A673 (cell line): ENCODE measurements at places on chromosomes 3 and 15. TPM values are rescaled to one million over a fixed set of nuclear protein-coding genes. Genes with fewer than 3 reads are reported as not detected.
A peak's percentile ranks its signal among the peaks of the same experiment; 100 is the strongest.

- DNase-seq: no peak
Observed at GRCh38 chr3:5564278-5564666, 376.8 kb downstream of the EDEM1 start.

NANOGP8 gene
- total RNA-seq: not detected in 2 replicates

DNA sequence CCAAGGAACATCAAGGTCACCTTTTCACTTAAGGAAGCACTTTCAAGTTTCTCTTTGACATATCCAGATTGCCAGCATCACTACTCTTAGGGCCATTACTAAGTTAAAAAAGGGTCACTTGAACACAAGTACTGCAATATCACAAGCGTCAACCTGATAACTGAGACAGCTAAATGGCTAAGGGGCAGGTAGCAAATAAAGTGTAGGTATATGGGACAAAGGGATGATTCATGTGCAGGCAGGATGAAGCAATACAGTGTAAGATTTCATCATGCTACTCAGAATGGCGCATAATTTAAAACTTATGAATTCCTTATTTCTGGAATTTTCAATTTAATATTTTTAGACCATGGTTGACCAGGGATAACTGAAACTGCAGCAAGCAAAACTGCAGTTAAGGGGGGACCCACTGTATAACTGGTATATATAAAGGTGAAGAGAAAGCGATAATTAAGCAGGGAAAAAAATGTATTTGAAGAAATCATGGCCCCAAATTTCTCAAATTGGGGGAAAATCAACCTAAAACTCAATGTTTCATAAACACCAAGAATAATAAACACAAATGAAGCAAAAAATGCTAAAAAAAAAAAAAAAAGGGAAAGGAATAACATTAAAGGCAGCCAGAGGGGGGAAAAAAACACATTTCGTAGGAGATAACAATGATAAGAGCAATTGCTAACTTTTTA lies 13.1 kb downstream of the CCR1 start:
- no peak for DNase-seq

DNA sequence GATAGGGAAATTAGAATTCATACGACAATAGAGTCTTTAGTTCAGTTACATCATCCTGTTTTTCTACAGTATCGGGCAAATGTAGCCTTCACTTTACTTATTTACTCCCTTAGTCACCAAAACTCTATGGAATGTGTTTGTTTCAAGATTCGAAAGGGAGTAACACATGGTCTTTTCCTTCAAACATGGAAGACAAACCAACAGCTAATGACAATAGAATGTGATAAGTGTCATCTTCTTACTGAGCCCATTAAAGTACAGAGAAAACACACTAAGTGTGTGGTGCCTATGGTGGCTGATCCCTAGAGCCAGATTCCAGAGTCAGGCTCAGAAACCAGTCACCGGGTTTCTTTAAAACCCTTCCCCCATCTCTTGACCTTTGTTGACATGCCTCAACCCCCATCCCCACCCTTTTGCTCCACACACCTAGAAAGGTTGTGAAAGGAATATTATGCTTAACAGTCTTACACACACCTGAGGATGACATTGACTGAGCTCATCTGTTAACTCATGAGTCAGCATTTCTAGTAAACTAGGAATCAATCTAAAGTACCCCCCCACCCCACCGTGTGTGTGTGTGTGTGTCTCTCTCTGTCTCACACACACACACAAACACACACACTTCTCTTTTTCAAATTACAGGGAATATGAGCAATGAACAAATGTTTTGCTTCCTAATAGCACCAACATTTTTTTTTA lies 549.6 kb upstream of the CCDC54 start:
- no peak for DNase-seq

DNA sequence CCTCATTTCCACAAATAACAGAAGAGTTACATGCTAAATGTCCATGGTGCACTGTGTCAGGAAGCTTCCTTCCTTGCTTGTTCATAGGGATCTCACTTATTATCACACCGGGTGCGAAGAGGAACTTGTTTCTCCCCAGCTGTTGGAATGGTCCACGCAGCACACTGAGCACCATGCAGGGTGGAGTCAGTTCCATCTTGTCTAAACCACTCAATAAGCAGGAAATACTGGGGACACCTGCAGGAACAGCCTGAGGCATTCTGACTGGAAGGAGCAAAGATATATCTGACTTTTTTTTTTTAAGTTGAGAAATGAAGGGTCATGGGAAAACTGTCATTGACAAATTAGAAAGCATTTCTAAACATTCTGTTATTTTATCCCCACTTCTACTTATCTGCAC lies 70.0 kb upstream of the WDR72 start:
- no peak for DNase-seq

MITF gene
- 0.44 and 0.52 TPM in 2 replicates for total RNA-seq

PHC3 gene
- total RNA-seq: 49.2 and 55.4 TPM in 2 replicates

DNA sequence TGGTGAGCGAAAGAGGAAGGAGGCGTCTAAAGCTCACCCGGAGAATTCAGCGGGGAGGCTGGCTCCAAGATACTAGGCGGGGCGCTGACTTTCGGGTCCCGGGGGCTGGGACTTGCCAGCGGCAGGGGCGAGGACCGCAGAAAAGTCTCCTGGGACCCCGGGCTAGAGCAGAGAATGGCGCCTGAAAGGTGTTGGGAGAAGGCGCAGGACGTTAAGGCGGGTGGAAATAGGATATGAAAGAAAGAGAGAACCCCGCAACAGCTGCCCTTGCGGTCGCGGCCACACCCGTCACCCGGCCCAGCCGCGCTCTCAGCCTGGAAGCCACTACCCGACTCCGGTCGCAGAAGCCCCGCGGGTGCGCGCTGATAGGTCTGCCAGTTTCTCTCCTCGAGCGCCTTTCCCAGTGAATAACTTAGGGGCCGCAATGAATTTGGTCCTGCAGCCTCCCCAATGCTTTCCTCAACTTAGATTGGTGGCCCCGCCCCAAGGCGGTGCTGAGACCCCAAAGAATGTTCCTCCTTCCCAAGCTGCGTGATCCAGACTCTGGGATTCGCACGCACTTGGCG lies 604 bp downstream of the LTK start:
- peak; percentile 73 for DNase-seq

DNA sequence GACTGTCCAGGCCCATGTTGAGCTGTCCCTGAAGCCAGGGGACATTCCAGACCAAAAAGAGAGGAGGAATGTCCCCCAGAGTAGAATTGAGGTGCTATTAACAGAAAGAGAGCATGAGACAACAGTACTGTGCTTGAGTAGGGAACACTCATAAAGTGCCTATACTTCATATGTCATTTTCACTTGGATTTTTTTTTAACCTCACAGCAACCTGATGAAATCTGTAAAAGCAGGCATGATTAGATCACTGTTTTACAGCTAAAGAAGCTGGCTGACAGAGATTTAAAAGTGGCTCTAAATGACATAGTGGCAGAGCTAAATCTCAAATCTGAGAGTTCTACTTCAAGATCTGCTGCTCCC lies 18.8 kb downstream of the PODXL2 start:
- no peak for DNase-seq

MAPK6 gene
- total RNA-seq: 50.9 and 56.4 TPM in 2 replicates

GRCh38 chr3:170760174-170760526 lies 109.8 kb downstream of the RPL22L1 start:
- no peak for DNase-seq

TRIM59 gene
- 12.8 and 15.3 TPM in 2 replicates for total RNA-seq

- DNase-seq: no peak
Observed at GRCh38 chr3:195540027-195540426, 3.1 kb downstream of the PPP1R2 start.

GRCh38 chr3:27342267-27342666 lies 26.9 kb downstream of the NEK10 start:
- no peak for DNase-seq

DNA sequence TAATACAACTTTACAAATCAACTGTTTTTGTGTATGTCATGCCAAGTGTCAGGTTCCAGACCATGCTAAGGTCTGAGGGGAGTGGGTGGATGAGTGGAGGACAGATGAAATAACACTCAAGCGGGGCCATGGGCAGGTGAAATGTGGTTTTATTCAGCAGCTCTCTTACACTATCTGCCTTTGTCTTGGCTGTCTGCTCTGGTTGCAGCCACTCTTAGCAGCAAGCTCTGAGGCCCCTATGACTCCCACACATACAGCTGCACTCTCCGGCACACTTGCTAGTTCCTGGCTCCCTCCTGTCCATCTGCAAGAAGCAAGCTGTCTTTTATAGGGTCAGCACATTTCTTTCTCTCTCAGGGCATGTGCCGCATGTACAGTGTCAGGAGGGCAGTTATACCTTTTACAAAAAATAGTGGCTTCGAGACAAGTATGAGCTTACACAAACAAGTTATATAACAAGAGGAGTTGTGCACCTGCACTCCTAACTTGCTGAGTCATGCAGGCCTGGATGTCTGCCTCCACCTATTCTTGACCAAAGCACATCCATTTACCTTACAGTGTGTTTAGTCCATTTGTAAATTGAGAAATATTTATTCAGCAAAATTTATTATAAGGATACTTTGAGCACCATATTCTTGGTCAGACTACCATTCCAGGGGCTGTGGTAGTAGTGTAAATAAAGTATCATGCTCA lies 683.7 kb upstream of the CBLB start:
- DNase-seq: no peak

GRCh38 chr3:129658110-129658843 lies 51.8 kb upstream of the PLXND1 start:
- no peak for DNase-seq

GRCh38 chr3:184156522-184156955 lies 1.4 kb downstream of the DVL3 start:
- peak; percentile 64 for DNase-seq

DNA sequence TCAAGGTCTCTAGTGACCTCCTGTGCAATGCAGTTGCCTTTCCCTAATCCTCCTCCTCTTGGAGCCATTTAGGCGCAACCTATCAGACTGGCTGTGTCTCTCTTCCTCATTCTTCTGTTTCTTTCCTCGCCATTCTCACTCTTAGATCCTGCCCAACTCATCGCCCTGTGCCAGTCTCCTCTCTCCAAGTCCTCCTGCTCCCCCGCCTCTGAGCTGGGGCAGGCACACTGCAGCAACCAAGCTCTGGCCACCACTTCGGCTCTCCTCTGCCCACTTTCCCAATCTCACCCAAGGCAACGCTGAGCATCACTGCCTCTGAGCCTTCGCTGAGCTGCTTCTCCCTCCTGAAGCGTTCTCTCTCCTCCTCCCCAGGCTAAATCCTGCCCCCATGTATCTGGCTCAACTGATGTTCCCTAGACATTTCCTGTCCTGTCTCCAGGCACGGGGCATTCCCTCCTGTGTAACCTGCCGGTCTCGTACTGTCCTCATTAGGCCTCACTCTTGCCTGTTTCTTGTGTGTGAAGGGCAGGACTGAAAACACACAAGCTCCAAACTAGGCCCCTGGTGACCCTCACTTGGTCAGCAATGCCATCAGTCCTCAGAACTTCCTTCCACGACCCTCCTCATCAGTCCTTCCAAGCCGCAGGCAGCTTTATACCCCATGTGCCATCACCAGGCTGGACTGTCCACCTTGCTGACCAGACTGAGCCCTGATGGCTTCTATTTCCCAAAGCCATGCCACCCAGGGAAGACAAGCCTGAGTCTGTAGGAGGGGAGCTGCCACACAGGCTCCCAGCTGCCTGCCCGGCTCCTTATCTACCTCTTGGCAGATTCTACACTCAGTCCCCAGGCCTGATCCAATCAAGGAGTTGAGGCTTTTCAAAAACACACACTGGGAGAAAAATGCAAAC lies 85.6 kb downstream of the SEC22A start:
- DNase-seq: no peak

- DNase-seq: no peak
Observed at GRCh38 chr3:13851997-13852637, 27.8 kb downstream of the WNT7A start.

- peak; percentile 13 for DNase-seq
Observed at GRCh38 chr3:74139648-74140047, 474.8 kb downstream of the CNTN3 start.

DNA sequence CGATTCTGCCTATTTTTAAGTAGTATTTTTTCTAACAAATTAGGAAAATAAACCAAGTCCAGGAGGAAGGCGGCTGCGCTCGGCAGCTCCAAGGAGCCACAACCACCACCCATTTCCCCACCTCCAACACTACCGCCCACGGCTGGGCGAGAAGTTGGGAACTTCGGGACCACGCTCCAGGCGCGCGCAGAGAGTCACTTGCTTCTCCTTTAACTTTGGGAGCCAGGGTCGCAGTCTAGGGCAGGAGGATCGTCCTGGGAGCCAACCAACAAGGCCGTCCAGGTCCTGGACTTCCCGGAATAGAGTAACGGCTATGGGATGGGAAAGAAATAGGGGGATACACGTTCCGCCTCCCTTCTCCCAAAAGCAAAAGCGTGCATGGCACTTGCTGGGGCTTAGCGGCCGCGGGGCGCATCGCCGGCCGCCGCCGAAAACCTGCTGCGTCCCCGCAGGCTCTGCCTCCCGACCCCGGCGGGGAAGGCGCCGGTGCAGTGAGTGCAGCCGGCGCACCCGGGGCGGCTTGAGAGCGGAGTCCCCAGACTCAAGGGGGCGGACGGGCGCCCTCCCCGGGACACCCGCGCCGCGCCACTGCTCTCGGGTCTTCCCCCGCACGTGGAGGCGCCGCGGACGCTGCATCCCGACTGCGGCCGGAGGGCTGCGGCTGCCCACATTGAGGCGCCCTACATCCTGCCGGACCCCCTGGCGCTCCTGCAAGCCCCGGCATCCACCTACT lies 699 bp downstream of the MEGF11 start:
- DNase-seq: peak; percentile 49

FANCD2OS gene
- not detected in 2 replicates for total RNA-seq

- DNase-seq: no peak
Observed at GRCh38 chr15:83846847-83847246, 192.9 kb downstream of the ADAMTSL3 start.

SLC28A1 gene
- not detected in 2 replicates for total RNA-seq

MLF1 gene
- total RNA-seq: 4.9 and 5.0 TPM in 2 replicates

CHL1 gene
- total RNA-seq: not detected in 2 replicates

GRCh38 chr3:114558271-114558670 lies 264.4 kb downstream of the TIGIT start:
- DNase-seq: no peak
